Stimulated activated naive CD8-positive, alpha-beta T cell treated with anti-CD3 and anti-CD28 coated beads, Interleukin-15, Interleukin-2, amounts not matched to agents 100 U/mL and 50 U/mL, for 24 hours (primary cell): ENCODE measurements at places on chromosomes 12 and 14.
A peak's percentile ranks its signal among the peaks of the same experiment; 100 is the strongest.

DNA sequence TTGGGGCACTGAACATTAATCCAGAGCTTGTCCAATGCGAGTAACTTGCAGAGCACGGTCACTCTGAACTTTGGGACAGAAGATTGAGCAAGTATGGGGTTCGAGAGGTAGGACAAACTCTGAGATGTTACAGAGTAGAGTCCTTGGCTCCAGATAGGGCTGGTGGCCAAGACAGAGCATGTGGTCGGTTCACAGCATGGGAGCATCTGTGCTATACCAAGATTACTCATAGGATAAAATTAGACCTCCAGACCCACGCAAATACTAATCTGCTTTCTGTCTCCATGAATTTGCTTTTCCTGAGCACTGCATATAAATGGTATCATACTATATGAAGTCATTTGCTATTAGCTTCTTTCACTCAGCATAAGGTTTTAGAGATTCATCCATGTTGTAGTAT, 93.4 kb upstream of the TBX5 start:
- no peak for DNase-seq

- DNase-seq, result no peak
Measured at GRCh38 chr12:45433441-45433868, 217.6 kb downstream of the ANO6 start.

- no peak for DNase-seq
Measured at GRCh38 chr12:53805067-53805466, 53.3 kb upstream of the CISTR start.

DNA sequence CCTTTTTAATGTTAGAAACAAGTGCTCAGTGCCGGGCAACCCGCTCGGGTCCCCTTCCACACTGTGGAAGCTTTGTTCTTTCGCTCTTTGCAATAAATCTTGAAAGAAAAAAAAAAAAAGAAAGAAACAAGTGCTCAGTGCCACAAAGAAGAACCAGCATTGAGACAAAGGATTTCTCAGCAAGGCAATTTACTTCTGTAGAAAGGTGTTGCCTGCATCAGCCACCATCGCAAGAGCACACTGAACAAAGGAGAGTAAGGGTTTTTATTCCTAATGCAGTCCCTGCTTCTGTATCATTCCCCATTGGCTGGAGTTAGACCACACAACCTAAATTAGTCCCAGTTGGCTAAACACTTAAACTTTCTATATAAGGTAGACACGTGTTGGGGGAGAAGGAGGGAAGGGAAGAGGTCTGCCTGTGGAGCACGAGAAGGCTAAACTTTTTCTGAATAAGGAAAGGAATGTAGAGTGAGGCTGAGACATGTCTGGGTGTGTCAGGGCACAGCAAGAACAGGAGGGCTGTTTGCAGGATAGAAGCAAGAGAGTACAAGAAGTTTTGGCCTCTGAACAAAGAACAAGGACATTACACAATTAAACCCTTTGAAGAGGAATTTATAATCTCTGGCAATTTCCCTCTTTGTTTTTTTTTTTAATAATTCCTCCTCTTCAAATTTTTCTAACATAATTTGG, 21.4 kb downstream of the KLRF2 start:
- no peak for DNase-seq

DNA sequence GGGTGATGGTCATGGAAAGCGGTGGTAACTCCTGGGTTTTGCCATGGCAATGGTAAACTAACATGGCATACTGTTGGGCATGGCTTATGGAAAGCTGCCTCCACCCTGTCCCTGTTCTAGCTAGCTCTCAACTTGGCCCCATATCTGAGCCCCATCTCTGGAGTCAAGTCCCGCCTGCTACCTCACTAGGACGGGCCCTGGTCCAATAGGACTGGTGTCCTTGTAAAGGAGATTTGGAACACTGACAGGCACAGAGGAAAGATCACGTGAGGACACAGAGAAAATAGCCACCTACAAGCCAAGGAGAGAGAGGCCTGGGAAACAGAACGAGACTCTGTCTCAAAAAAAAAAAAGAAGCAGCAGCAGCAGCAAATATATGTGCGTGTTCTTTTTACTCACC, 59.8 kb downstream of the RNFT2 start:
- DNase-seq, result no peak

DNA sequence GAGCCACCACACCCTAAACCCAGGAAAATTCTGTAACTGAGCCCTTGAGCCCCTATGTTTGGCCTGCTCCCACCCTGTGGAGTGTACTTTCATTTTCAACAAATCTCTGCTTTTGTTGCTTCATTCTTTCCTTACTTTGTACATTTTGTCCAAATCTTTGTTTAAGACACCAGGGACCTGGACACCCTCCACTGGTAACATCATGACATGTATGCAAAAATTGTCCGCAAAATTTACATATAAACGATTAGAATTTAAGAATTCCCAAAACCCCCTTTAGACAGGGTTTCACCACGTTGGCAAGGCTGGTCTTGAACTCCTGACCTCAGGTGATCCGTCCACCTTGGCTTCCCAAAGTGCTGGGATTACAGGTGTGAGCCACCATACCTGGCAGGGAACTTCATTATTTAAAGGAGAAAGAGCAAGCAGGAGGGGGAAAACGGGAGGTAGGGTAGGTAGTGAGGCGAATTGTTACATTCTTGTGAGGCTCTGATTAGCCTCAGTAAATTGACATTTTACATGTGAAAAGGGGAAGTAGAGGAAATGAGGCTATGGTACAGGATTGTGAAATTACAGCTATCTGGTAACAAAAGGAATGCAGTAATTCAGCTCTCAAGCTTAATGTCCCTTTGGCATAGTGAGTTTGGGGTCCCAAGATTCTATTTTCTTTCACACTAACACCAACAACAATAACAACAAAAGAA, 27.6 kb downstream of the TUBA1A start:
- no peak for DNase-seq

GRCh38 chr12:123942238-123942653, 30.4 kb downstream of the CCDC92 start:
- no peak for DNase-seq

GRCh38 chr14:69214393-69214792, 23.1 kb downstream of the EXD2 start:
- DNase-seq, result no peak

- DNase-seq, result no peak
Measured at GRCh38 chr14:56814969-56815700, 4.9 kb upstream of the OTX2 start.

- DNase-seq, result no peak
Measured at GRCh38 chr12:60034147-60034546, 438.3 kb downstream of the SLC16A7 start.

DNA sequence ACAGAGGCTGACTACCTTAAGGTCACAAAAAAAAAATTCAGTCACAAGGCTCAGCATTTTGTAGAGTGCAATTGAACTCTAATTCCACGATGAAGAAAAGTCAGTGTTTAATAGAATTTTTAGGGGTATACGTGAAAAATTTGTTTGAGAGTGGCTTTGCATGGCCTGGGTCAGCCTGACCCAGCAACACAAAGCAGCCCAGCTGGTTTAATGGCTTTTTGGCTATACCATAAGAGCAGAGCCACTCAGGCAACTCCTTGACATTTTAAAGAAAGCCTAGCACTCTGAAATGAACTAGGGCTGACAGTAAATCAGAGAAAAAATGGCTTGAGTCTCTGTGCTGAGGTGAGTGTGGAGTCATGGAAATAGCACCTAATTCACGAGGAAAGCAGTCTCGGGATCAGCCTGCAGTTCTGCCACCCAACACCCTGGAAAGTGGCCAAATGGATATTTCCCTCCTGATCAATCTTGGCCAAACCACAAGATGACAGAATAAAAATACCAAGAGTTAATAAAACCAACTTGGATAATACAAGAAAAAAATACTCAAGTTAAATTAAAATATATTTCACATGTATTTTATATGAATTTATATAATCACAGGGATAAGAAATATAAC, 59.5 kb downstream of the GALNT4 start:
- no peak for DNase-seq

DNA sequence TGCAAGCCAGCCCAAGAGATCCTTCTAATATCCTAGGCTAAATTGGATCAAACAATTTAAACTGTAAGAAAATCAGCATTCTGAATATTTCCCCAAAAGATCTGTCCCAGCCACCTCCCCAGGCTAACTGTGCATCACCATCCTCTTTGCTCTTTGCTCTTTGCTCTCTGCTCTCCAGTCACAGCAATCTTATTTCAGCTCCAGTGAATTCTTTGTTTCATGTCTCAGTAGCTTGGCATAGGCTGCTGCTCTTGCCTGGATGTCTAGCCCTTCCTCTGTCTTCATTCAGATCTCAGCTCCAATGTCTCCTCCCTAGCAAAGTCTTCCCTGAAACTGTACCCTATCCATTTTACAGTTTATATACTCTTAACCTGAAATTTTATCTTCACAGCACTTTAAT, 399.8 kb upstream of the USP15 start:
- no peak for DNase-seq

DNA sequence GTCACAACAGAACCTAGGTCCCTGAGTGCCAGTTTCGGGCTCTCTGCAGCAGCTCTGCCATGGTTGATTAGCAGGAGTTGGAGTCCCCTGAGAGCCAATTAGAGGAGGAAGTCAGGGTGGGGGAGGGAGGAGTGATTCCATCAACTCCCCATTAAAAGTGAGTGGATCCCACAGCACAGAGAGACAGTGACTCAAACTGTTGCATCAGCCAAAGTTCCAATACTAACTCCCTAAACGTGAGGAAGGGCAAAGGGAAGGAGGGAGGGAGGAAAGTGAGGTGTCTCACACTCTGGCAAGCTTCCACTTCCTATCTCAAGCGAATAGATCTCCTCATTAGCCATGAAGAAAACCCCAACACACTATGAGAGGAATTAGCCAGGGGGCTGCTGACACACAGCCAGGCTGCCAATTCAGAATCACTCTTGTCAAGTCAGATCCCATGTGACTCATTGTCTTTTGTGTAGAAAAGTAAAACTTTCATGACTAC, 23.6 kb downstream of the OR11H4 start:
- DNase-seq, result no peak

DNA sequence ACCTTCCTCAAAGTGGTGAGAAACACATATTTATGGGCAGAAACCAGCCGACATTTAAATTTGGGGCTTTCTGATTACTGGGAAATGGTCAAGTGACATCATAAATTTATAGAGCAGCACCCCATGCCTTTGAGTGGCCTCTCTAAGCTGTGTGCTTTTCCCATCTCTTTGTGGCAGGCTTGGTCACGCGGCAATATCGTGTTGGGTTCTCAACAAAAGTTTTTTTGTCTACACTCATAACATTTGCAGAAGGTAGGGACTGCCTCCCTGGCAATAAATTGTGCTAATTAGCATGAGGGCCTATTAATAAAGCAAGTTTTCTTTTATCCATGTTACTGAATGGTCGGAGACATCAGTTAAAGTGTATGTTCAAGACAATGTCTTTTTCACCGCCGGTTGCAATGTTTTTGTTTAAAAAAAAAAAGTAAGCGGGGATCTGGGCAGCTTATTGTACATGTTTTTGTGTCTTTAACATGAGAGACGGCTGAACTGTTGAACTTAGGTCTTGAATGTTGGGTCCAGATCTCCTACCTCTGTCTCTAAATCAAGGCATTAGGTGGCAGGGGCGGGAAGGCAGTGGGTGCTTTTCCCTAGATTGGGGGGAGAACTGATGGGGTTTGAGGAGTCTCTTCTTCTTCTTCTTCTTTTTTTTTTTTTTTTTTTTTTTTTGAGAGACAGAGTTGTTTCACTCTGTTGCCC, 193.3 kb downstream of the PHETA1 start:
- DNase-seq, result no peak

GRCh38 chr14:76537906-76538647, 162.1 kb downstream of the ESRRB start:
- no peak for DNase-seq

DNA sequence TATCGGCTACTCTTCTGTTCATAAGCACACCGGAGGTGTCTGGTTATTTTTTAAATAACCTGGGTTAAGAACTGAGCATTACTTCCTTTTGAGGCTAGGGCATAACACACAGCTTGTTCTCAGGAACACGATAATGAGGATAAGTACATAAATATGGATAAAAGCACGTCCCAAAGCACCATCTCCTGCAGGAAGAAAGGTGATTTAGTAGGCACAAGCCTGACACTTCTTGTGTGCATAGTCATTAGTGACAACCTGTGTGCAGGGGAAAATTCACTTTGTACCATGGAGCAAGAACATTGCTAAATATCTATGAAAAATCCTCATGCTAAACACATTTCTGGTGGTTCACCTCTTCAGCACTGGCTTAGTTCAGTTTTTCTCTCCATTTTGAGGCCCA, 166.5 kb downstream of the SNAPC1 start:
- no peak for DNase-seq

GRCh38 chr12:83077041-83077440, 390.3 kb downstream of the TMTC2 start:
- DNase-seq, result no peak

GRCh38 chr14:69152181-69152901, 578 bp downstream of the DCAF5 start:
- peak; percentile 55 for DNase-seq

GRCh38 chr12:30909349-30910037, 17.1 kb upstream of the TSPAN11 start:
- no peak for DNase-seq

GRCh38 chr12:79441534-79441933, 249.2 kb downstream of the PAWR start:
- no peak for DNase-seq

DNA sequence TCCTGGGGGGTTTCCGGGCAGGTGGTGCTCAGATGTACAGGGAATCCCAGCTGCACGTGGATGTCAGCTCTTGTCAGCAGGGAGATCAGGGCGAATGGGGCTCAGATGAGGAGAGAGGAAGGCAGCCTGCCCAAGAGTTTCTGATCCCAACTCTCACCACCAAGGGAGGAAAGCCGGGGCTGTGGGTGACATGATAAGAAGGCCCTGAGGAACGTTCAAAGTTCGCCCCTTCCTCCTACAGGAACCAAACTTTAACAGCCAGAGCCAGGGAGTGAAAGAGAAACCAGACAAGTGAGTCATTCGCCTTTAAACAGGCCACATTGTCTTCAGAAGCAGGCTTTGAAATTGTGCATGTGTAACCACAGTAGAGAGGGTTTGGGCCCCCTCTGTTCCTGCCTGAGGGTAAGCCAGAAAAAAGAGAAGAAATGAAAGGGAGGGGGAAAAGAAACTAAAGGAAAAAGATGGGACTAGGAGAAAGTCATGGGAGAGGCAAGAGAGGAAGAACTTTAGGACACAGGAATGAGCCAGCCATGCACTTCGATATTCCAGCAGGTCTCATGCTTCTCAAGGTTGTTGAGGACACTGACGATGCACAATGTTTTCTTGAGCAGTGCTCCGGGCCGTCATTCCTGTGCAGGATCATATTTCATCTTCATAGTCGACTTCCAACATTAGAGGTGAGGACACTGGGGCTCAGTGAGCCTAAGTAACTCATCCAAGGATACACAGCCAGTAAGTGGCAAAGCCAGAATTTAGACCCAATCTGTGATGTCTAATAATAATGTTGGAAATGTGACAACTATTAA, 691.4 kb upstream of the TBX3 start:
- DNase-seq, result peak; percentile 3

DNA sequence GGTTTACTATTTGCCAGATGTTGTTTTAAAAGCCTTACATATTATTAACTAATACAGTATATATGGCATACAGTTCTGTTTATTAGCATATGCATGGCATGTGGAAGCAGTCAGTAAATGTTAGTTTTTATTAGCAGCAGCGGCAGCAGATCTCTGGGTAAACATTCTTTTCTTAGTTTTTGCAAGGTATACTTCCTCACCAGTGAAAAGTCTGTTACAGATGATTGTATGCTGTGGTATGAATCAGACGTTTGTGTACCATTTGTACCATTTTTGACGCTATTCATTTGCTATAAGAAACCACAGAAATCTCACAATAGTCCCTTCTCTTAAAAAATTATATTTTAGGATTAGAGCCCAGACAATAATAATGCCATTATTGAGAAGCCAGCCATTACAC, 17.8 kb downstream of the STK38L start:
- DNase-seq, result no peak

- no peak for DNase-seq
Measured at GRCh38 chr14:47511829-47512228, 163.6 kb downstream of the MDGA2 start.
